ENCODE measurements at places on chromosomes 13 and 19.

- DNase-seq: no peak
Measured at GRCh38 chr13:101150998-101151397, 265.3 kb downstream of the NALCN start.

- DNase-seq: no peak
Measured at GRCh38 chr19:1407528-1408299, at the start of gene DAZAP1. Gene DAZAP1 (plus strand): TSS chr19:1407586. CDS start chr19:1407774, 188 bp downstream.

DNA sequence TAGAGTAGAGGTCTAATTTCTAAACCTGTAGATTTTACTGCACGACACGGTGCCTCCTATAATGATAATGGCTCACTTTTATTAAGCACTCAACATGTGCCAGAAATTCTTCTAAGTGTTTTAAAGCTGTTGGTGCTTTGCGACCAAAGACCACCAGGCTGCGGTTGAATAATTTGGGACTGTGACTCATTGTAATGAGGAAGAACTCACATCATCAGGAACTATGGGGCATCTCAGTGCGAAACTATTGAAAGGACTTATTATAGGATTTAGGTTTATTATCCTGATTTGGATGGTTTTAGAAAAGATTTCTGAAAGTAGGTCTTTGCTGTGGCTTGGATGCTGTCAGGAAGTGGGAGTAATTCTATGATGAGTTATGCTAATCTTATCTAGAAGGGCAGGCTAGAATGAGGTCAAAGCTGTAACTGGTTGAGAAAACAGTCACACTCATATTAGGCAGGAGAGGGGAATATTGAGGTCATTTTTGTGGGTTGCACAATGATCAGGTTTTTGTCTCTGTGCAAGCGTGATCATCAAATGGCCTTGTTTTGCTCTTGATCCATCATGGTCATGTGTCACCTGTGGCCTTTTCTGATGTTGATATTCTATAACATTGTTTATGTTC lies 266.8 kb downstream of the PCDH20 start:
- no peak for DNase-seq

GRCh38 chr19:15110418-15110815 lies 3.2 kb downstream of the SYDE1 start:
- no peak for DNase-seq

DNA sequence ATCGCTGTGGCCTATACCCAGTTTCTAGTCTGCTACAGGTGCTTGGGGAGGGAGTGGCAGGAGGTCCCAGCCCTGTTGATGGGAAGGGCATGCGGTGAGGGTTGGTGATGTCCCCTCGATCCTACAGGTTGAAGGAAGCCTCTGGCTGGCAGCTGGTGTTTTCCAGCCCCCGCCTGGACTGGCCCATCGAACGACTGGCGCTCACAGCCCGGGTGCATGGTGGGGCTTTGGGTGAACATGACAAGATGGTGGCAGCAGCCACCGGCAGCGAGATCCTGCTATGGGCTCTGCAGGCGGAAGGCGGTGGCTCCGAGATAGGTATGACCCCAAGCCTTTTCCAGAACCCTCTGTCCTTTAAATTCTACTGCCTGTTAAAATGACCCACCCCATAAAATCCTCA lies 3.9 kb downstream of the SHKBP1 start:
- DNase-seq: no peak

DNA sequence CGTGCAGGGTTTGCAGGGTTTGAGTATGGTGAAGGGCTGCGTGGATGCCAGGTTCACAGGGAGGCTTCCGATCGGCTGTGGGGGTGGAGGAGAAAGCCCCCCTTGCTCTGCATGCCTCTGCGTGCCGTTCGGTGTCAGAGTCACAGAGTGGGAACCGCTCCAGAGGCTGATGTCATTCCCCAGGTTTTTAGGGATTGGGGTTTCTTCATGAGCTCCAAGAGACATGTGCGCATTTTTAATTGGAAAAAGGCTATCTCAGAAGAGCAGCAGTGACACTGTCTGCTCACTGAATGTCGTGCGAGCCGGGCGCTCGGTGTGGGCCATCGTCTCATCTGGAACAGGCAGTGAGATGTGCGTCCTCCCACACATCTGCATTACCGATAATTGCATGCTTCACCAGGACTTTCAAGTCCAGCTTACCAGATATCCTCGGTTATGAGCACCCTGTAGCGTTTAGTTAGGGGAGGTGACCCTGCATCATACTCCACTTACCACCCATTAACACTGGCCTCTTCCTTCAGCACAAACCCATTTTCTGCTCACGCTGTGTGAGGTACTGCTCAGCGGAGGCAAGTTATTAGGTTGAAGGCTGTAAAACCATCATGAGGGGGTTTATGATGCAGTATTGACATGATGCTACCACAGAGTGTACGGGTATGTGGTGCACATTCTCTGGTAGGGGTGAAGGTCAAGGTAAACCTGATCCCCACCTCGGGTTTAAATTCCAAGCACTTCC lies 1.7 kb downstream of the MCF2L start:
- no peak for DNase-seq

GRCh38 chr19:31275068-31275334 lies 74.2 kb downstream of the TSHZ3 start:
- DNase-seq: no peak

- no peak for DNase-seq
Measured at GRCh38 chr13:50873467-50873866, 30.0 kb upstream of the DLEU7 start.

DNA sequence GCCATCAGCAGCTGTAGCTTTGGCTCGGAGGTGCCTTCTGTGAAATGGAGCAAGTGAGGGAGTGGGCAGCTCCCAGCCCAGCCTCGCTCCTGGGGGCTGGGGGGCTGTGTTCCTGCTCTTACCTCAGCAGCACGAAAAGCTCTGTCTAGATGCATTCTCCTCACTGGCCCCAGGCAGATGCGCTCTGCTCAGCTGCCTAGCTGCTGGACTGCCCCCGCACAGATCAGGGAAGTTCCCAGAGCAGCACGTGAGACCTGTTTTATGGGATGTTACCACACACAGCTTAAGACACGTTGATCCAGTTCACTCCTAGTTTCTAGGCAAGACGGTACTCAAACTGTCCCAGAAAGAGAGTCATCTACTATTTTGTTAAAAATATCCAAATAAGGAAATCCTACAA lies 13.6 kb downstream of the LCP1 start:
- DNase-seq: no peak

GRCh38 chr13:91592056-91593014 lies 193.9 kb downstream of the GPC5 start:
- no peak for DNase-seq

DNA sequence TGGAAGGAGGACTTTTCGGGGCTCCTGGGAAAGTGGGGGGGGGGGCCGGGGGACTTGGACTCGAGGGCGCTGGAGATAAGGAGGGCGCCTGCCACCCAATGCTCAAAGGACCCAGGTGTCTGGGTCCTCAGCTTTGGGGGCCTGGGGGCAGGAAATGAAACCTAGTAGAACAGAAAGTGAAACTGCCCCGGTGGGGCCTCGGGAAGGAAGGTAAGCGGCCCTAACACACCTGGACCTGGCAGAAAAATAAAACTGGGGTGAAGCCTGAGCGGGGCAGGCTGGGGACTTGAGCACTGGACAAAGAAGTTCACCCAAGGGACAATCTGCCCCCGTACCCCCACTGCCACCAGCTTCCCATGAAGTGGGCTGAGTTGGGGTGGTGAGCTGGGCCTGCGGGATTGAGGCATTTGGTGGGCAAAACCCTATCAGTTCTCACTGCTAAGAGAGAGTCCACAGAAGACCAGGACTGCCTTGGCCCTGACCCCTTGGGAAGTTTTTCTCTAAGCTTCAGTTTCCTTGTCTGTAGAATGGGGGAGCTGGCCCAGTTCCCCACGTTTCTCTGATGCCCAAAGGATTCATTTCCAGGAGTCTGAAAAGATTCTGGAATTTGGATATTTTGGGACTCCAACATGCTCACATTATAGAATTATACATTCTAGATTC lies 2.3 kb downstream of the PRKD2 start:
- no peak for DNase-seq

DNA sequence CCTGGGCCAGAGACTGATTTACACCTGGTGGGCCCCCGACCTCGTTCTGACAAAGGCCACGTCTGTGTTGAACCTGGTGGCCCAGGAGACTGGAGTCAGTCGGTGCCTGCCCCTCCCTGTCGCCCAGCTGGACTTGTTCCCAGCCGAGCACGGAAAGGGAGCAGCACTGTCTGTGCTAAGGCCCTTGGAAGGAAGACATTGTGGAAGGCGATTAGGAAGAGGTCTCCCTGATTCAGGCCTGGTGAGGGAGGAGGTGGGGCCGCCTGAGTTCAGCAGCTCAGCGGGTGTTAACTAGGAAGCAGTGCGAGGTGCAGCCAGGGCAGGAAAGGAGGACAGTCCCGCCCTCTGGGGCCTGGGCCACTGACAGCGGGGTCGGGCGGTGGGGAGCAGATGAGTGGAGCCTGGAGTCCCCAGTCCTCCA lies 64.7 kb downstream of the GPR12 start:
- DNase-seq: no peak

GRCh38 chr19:2260341-2260805 lies 4.2 kb upstream of the JSRP1 start:
- DNase-seq: no peak

DNA sequence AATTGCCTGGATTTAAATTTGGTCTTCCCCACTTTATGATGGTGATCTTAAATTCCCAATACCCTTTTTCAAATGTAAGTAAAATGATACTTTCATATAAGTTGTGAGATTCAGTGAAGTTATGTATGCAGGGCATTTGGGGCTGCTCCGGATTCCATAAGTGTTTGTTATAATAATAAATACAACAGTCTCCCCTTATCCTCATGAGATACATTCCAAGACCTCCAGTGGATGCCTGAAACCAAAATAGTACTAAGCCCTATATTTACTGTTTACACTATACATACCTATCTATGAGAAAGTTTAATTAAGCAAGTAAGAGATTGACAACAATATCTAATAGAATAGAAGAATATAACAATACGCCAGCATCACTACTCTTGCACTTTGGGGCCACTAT lies 2237.8 kb downstream of the PCDH9 start:
- DNase-seq: no peak

- DNase-seq: no peak
Measured at GRCh38 chr13:31015199-31015598, 82.7 kb downstream of the TEX26 start.

DNA sequence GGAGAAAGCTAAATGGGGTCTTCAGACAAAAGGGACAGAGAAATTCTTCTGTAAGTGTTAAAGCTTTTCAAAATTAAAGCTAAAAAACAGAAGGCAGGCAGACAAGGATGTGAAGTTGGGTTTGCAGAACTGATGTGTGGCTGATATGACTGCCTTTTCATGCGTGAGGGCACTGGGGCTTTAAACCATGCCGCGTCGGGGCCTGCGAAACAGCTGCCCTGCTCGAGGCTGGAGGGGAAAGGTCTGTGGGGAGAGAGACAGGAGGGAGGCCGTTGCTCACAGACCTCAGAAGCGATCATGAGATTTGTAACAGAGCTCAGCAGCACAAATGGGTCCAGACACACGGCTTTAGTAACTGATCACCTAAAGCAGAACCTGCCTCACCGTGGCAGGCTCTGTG lies 23.5 kb downstream of the CAPS start:
- no peak for DNase-seq

DNA sequence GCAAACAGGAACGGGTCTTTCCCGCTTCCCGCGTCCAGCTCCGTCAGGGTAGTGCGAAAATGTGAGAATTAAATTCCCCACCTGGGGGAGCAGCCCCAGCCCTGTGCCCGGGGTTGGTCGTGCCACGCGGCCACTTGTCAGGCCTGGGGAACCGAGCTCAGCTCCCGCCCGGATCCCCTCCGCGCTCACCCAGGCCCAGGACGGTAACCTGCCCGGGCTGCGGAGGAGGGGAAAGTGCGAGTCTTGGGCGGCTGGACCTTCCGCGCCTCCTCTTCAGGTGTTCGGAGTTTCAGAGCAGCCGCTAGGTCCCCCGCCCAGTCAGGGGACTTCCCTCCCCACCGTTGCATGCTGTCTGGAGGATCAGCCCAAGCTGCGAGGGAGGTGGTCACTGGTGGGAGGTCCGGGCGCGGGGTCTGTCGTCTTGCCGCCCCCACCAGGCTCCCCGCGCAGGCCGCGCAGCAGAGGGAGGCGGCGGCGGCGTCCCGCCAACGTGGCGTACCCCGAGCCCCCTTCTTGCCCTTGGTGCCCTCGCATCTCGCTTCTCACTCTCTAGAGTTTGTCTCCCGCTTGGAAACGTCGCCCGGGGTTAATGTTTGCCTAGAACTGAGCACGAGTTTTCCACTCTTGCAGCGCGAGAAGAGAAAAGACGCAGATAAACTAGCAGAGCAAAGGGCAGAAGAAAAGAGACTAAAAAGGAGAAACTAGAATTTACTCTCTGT lies 8.1 kb downstream of the URAD start:
- no peak for DNase-seq

DNA sequence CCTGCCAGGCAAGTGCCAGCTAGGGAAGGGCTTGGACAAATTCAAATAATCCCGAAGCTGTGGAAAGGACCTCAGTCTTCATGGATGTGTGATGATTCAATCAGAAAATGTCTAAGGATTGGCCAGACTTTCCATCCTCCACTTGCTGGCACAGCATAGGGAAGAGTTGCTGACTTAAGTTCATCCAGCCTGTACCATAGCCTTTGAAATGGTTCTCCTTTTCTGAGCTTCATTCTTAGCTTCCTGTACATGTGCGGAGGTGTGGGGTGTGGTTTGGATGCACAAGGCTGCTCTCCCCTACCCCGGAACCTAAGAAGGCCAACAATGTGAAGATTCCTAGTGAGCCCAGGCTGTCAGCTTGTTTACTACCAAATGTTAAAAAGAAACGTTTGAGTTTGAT lies 959 bp upstream of the IGFL3 start:
- DNase-seq: no peak

DNA sequence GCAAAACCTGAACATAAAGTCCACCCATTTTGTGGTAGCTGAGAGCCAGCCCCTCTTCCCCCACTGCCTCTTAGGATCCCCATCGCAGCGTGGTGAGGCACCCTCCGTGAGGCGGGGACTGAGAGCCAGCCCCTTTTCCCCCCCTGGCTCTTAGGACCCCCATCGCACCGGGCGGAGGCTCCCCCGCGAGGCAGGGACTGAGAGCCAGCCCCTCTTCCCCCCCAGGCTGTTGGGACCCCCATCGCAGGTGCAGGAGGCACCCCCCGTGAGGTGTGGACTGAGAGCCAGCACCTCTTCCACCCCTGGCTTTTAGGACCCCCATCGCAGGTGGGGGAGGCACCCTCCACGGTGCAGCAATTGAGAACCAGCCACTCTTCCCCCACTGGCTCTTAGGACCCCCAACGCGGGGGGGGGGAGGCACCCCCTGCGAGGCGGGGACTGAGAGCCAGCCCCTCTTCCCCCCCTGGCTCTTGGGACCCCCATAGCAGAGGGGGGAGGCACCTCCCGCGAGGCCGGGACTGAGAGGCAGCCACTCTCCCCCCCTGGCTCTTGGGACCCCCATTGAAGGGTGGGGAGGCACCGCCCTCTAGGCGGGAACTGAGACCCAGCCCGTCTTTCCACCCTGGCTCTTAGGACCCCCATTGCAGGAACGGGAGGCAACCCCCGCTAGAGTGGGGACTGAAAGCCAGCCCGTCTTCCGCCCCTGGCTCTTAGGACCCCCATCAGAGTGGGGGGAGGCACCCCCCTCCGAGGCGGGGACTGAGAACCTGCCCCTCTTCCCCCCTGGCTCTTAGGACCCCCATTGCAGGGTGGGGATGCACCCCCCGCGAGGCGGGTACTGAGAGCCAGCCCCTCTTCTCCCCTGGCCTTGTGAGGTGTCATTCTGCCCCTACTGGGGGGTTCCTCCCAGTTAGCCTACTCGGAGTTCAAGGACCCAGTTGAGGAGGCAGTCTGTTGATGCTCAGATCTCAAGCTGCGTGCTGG lies 366.4 kb upstream of the SPRY2 start:
- no peak for DNase-seq

GRCh38 chr13:51681037-51681678 lies 96.9 kb downstream of the WDFY2 start:
- DNase-seq: no peak

Data from heart left ventricle (tissue), 16 donors.